ENCODE measurements at places on chromosomes 2 and 18.

DNA sequence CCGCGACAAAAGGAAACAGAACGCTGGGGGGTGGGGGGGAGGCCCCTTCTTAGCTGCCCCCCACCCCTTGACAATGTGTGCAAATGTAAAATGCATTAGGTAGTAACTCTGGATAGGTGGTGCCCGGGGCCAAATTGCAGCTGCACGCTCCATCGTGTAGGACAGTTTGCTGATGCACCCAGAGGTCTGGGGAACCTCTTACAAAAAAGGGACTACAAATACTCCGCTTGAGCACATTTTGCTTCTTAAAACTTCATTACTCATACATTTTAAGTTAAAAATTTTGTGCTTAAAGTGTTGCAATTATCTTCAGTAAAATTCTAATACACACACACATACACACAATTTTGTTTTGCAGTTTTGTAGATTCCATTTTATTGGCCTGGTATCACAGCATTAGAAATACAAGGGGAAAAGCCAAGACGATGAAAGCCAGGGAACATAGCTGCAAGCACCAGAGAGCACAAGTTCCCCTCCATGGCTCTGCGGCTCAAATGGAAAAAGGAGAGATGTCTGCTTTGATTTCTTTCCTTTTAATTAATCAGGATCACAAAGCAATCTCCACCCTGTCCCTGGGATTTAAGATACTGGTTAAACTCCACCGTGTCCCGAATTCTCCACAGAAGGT lies 582.1 kb downstream of the ZEB2 start:
- peak; percentile 3 for DNase-seq

GRCh38 chr18:64270608-64271007 lies 121.7 kb upstream of the LINC00305 start:
- DNase-seq: no peak

- no peak for DNase-seq
Measured at GRCh38 chr2:239942871-239943311, 82.3 kb downstream of the NDUFA10 start.

GRCh38 chr2:99879481-99879880 lies 262.9 kb downstream of the AFF3 start:
- DNase-seq: no peak

DNA sequence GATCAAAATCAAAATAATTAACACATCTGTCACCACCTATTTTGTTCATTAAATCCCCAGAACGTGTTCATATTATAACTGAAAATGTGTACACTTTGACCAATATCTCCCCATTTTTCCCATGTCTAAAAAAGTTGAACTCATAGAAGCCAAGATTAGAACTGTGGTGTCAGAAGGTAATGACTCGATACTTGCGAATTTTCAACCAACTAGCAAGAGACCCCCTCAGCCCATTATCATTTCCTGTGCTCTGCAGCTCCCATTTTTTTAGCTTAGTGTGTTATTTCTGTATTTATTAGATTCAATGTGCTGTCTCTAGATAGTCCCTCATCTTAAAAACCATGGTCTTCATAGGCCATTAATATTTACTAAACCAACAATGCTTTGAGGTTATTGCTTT lies 248.7 kb upstream of the PIK3C3 start:
- DNase-seq: no peak

GRCh38 chr2:235320326-235320725 lies 173.5 kb upstream of the AGAP1 start:
- no peak for DNase-seq

- DNase-seq: no peak
Measured at GRCh38 chr2:172969609-172970008, 106.0 kb upstream of the MAP3K20 start.

- DNase-seq: peak; percentile 44
Measured at GRCh38 chr18:79856119-79857007, 58.6 kb downstream of the KCNG2 start.

DNA sequence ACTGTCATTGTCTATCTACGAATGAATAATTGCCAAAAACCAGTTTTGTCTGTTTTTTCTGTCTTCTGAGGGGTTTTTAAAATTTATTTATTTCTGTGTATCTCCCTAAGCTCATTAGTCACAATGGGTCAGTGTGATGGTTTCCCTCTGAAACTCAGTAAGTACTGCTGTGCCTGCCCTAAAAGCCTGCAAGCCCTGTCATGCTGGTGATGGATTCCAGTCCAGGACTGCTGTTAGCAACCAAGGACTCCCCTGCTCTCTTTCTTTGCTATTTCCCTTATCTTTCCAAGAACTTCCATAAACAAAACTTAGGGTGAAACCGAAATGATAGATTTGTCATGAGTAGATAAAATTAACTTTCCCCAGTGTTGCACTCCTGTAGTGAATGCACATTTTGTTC lies 11.8 kb upstream of the DSG2 start:
- DNase-seq: no peak

DNA sequence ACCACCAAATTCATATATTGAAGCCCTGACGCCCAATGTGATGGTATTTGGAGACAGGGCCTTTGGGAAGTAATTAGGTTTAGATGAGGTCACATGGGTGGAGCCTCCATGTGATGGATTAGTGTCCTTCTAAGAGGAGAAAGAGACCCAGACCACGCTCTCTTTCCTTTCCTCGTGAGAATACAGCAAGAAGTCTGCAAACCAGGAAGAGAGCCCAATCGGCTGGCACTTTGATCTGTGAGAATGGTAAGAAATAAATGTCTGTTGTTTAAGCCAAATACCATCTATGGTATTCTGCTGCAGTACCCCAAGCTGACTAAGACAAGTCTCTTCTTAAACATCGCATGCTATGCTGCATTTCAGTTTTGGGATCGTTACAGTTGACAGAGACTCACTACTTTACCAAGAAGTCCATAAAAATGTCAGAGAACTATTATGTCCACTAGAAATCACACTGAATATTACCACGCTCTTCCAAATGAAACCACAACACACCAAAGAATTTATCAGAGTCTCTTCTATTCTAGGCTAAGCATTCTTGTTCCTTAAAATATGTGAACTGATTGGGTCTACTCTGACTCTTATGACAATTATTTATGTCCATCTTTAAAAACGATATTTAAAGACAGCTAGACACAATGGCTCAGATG lies 48.5 kb downstream of the LPIN2 start:
- no peak for DNase-seq

DNA sequence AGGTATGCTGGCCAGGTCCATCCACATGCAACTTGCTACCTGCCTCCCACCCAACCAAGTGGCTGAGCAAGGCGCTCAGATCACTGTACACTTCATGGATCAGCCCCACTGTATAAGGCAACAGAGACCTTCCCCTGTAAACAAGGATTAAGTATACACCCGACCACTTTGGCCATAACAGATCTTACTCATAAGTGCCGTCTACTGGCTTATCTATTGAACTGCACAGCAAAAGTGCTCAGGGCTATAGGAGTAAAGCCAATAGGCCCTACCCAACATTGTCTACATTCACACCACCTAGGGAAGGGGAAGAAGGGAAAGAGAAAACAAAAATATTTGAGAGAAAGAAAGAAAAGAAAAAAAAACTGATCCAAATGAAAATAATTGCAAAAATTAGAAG lies 663.9 kb upstream of the LRRTM1 start:
- DNase-seq: no peak

GRCh38 chr2:227363756-227364155 lies 15.3 kb downstream of the TM4SF20 start:
- DNase-seq: no peak

- DNase-seq: no peak
Measured at GRCh38 chr2:43073401-43073825, 153.0 kb downstream of the ZFP36L2 start.

GRCh38 chr2:125095826-125096225 lies 1070.7 kb downstream of the CNTNAP5 start:
- no peak for DNase-seq

- no peak for DNase-seq
Measured at GRCh38 chr18:711310-711656, 1.1 kb downstream of the ENOSF1 start.

DNA sequence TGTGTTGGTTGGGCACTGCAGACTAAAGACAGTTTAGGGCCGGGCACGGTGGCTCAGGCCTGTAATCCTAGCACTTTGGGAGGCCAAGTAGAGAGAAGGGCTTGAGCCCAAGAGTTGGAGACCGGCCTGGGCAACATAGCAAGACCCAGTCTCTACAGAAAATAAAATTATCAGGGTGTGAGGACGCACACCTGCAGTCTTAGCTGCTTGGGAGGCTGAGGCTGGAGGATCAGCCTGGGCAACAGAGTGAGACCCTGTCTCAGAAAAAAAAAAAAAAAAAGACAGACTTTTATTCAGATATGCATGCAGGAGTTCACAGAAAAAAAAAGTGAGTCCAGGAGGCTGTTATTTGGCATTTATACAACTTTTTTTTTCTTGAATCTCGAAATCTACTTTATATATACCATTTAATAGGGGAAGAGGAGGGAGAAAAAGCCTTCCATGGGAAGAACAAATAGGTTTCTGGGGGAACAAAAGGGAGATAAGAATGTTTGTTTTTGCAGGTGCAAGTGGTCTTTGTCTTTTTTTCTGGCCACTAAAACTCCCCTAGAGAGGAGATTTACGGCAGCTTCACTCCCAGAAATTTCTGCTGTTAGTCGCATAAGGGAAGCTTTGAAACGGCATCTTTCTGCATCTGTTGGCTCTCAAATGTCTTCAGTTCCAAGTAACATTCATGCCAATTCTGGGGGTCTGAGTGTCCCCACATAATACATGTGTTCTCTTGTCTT lies 4.1 kb upstream of the MSH6 start:
- no peak for DNase-seq

DNA sequence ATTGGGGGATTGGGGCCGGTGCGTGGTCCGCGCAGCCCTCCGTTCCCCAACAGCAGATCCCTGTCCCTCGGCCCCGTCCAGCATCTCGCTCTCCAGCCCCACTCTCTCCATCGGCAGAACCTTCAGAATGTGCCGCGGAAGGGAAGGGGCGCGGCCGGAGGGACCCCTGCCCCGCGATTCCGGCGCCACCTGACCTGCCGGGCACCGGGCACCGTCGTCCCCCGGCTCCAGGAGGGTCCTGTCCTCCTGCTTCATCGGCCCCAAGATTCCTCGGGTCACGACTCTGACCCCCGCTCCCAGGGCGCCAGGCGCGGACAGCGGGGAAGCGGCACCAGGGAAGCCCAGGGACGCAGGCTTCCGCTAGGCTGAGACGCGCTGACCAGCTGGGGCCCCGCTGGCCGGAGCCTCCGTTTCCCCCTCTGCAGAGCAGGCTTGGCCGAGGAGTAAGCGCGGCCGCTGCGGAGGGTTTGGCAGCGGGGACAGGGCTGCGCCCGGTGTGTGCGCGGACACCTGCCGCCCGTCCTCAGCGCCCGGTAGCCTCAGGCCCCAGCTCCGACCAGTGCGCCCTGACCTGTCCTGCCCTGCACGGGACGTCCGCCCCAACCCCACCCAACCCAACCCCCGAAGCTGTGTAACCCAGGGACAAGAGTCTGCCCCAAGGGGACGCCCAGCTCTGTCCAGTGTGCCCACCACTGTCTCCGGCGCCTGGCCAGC lies 16.8 kb upstream of the BOK start:
- DNase-seq: no peak

DNA sequence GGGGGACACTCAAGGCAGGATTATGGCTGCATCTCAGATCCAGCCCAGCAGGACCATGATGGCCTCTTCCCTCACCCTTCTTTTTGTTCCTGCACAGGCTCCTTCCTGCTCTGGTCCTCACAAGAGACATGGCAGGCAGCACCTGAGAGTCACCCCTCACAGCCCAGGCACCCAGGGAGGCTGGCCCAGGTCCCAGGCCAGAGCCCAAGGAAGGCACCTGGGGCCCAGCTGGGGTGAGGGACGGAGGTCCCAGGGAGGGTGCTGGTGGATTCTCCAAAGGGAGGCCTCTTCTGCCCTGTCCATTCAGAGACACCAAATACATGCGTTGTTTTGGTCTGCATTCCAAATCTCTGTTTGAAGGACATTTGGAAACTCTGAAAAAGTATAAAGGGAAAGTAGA lies 285.4 kb upstream of the HS6ST1 start:
- no peak for DNase-seq

- DNase-seq: no peak
Measured at GRCh38 chr2:5121121-5121520, 571.1 kb upstream of the SOX11 start.

DNA sequence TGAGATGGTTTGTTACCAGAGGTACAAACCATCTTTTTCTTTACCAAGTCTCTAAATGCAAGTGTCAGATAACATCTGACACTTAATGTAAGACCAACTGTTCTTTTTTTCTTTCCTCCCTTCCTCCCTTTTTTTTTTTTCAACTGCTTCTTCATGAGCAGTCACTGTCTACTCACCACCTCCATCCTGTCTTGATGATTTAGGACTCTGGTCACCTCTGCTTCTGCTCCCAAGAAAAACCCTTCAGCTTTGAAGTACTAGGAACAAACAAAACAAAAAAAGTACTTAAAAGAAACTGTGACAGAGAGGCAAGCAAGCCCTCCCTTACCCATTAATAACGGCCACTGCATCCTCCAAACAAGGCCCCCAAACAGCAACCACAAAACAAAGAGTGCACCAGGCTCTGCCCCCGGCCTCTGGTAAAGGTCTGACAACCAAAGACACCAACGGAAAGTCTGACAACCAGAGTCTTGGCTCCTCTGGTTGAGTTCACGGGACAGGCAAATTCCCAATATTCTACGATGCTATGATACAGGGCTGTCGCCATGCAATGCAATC lies 141.0 kb downstream of the ARL4C start:
- no peak for DNase-seq

DNA sequence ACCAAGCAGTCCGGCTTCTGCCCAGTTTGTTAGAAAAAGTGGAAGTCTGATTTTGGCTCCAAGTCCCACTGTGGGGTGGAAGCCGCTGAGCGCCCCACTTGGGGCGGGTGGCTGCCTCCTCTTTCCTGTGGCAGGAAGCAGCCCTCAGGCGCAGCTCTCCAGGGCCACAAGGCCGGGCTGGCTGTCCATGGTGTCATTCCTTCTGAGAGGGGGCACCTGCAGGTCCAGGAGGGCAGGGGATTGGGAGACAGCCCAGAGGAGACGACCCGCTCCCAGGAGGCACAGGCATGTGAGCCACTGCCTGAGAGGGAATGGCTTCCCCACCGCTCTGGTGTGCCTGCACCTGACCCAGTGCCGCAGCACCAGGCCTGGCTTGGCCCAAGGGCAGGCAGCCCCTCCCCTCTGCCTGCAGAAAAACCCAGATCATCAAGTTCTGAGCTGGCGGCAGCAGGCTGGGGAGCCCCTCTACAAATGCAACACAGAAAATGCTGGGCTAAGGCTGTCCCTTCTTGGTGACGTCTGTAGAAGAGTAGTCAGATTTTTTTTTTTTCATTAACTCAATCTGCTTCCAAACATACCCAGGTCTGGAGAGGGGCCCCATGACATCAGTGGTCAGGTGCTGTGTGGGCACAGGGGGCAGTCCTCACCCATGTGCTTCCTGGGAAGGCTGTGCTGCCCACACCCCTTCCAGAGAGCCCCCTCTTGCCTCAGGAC lies 38.4 kb downstream of the HS6ST1 start:
- DNase-seq: no peak

DNA sequence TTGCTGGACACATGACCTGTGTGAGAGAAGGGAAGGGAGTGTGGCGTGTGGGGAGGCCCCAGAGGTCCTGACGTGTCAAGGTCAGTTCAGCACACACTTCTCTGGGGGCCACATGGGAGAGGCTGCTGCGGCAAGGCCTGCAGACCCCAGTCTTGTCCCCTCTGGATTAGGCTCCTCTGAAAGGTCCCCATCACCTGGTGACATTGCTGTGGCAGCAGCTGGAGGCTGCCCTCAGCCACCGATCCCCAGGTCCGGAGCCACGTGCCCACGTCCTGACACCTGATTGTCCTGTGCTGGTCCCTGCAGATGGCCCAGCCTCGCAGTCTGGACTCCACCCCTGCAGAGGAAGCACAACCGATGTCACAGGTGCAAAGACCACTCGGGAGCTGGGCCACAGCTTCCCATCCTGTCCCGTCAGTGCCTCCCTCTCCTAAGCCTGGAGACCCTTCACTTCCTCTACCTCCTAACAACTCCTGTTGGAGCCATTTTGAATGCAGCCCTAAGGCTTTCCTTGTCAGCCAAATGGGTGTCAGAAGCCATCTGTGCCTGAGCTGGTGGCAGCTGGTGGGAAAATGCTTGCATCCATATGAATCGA lies 12.7 kb downstream of the TMEM177 start:
- DNase-seq: no peak
